ENCODE measurements at places on chromosomes 4 and X. TPM values are rescaled to one million over a fixed set of nuclear protein-coding genes. Genes with fewer than 3 reads are reported as not detected.

The CXCL6 gene
- total RNA-seq, result not detected

The CT45A3 gene
- not detected for total RNA-seq

The SSX2 gene
- total RNA-seq, result not detected

The CDX4 gene
- not detected for total RNA-seq

The PITX2 gene
- 0.31 TPM for total RNA-seq

The OSTC gene
- 87.7 TPM for total RNA-seq

The KCNE5 gene
- 0.26 TPM for total RNA-seq

The NFKB1 gene
- 151 TPM for total RNA-seq

The ZFYVE28 gene
- 14.4 TPM for total RNA-seq

The COL25A1 gene
- 0.05 TPM for total RNA-seq

Data from activated T-cell treated with anti-CD3 and anti-CD28 coated beads, Interleukin-2, amount 50 U/mL, for 72 hours (primary cell).